ENCODE measurements at places on chromosomes 7 and 10.

- no peak for DNase-seq
Measured at GRCh38 chr10:97888134-97888533, 38.5 kb downstream of the GOLGA7B start.

DNA sequence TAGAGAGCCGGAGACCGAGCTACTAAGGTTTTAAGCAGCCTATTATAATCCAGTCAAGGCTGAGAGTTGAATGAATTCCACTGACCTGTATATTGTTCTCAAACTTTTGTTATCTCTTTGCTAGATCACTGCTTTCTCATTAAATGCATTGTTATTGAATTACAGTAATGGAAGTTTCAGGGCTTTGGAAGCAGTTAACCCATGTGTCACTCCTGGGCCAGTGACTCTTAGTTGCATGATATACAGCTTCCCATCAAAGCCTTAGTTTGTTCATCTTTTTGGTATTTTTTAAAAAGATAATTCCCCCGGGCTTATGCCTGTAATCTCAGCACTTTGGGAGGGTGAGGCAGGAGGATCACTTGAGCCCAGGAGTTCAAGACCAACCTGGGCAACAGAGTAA is 55.4 kb upstream of the KIAA1217 start:
- no peak for DNase-seq

DNA sequence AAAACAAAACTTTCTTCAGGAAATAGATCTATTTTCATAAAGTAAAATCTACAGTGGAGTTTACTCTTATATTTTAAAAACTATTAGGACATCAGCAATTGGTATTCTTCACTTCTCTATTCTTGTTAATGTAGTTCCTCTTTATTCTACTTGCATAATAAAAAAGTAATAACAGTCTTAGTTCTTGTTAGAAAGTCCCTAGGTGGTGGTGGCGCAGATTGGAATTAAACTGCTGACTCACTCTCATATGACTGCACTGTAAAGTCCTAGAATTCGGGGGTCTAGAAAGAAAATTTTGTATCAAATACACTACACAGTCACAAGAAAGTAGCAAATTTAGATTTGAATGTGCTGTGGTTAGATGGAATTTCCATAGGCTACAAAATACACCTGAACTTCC is 44.6 kb upstream of the TES start:
- DNase-seq: no peak

DNA sequence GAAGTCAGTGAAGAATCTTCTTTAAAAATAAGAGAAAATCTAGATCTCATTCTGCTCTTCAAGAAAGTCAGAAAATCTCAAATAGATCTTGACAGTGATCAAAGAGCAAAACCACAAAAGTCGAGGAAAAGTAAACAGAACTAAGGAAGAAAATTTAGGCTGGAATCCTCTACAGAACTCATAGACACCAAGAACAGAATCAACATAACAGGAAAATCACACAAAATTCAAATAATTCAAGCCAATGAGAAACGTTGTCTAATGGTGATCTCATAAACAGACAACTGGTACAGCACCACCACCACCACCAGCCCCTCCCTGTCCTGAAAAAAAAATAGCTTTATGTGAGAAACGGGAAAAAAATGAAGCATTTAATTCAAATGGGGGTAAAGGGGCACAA is 6.9 kb downstream of the ITGB1 start:
- no peak for DNase-seq

DNA sequence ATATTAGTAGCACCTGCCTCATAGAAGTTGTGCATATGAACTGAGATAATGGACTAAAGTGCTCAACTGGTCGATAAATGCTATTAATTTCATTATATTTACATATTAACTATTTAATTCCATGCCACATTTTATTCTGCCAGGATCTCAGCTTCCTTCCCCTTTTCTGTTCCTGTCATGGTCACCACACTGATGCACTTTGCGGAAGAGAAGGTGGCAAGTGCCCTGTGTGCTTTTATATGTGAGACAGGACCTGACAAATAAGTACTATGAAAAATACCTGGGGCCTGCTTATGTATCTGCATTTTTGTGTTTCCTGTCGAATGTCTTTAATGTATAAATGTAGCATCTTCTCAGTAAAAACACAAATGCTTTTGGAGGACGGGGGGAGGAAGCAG is 12.2 kb downstream of the ATP6V0E2 start:
- peak; percentile 30 for DNase-seq

DNA sequence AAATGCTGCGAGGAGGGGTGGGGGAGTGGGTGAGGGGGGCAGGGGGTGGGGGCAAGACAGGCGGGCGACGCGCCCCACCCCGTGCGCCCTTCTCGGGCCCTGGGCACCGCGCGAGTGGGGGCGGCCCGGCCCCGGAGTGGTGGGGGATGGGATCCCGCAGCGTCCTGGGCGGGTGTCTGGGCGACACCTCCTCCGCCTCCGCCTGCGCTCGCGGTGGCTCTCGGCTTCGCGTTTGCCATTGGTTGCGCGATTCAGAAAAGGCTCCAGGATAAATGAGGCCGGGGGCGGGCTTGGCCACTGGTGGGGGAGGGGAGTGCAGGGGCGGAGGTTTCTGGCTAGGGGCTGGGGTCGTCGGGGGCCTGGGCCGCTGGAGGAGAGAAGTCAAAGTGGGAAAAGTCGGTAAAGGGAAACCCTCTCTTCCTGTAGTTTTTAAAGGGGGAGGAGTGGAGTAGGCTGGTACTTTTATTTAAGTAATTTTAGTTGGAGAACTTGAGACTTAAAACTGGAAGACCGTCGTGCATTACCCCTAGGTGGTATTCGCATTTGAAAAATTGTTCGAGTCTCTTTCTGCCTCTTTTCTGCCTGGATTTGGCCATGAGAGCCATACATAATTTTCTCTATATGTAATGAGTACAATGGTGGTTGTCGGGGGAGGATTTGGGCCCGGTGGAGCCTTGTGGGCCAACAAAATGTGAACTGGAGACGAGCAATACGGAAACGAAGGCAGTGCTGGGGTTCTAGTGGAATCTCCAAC is 992 bp upstream of the IGF2BP3 start:
- peak; percentile 66 for DNase-seq

- DNase-seq: no peak
Measured at GRCh38 chr10:122829454-122829853, 16.2 kb downstream of the CUZD1 start.

DNA sequence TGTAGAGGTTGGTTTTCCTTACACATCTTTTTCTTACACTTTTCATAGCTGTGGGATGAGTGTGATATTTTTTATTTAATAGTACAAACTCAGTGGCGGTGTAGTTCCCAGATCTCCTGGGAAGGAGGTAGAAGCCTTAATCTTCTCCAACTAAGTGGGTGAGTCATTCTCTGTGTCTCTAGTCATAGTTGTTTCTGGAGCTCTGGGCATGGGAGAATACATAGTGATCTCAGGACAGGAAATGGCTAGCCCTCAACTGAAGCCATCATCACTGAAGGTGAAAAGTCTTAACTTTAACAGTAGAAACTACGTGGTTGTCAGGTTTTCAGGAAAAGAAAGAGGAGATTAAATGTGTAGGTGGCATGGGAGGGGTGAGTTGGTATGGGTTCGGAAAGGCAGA is 319.4 kb upstream of the FZD8 start:
- no peak for DNase-seq

DNA sequence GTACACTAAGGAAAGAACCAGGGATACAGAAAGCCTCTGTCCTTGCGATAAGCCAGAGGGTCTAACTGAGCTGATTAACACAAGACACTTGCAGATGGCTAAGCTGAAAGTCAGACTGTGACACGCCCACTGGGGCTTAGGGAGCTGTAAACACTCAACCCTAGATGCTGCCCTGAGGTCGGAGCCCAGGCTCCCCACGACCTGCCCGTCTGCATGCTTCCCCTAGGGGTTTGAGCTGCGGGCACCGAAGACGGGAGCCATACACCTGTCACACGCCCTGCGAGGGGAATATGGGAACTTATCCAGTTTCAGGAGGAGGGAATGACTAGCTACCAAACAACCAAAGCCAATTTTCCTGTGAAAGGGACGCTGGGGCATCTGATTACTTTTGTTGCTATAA is 96.0 kb downstream of the HTR5A start:
- no peak for DNase-seq

GRCh38 chr10:132967540-132967939 is 25.2 kb upstream of the CFAP46 start:
- no peak for DNase-seq

GRCh38 chr10:8594176-8594575 is 539.7 kb downstream of the GATA3 start:
- no peak for DNase-seq

- no peak for DNase-seq
Measured at GRCh38 chr10:52312942-52313255, 1.2 kb upstream of the DKK1 start.

DNA sequence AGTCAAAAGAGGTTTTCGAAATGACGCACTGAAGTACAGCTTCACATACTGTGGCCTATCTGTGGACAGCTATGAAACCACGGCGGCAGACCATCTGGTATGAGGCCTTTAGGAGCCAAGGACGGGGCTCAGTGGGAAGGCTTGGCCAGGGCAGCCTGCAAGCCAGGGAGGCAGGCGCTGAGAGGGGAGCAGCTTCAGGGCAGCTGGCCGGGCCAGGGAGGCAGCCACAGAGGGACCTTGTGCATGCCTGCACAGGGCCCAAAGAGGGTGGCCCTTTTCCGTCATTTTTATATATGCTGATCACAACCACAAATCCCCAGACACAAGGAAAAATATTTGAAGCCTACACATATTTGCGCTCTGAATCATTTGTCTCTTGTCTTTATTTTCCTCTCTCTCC is 13.5 kb downstream of the CALD1 start:
- no peak for DNase-seq

DNA sequence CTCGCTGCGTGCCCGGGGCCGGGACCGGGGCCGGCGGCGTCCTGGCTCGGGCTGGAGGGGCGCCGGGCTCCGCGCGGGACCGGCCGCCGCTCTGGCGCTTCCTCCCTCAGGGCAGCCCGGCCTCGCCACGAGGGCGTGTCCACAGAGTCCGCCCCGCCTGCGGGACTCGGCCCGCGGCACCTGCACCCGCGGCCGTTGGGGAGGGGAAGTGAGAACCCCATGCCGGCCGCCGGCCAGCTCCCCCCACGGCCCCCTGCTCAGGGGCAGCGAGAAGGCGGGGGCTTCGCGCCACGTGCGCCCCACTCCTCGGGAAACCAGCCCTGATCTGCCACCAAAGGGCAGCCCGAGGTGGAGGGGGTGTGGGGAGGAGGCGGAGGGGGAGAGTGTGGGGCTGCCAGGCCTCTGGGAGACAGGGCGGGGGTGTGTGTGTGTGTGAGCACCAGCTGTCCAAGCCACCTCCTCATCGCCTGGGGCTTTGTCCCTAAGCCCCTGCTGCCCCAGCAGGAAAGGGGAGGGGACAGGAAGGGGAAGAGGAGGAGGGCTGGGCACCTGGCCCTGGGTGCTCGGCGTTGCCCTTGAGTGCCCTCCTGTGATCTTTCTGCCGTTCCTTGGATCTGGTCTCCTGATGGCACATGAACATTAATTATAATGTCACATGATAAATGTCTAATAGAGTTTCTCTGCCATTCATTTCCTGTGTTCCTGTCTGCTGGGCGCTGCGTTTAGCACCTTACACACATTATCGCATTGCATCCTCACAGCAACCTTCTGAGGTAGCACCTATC is at the start of gene PIK3AP1:
TSS of gene PIK3AP1 (minus strand) at position 93 of the 785 bp plus-strand sequence. CDS start 120 bp downstream, outside the sequence.
- DNase-seq: peak; percentile 92

DNA sequence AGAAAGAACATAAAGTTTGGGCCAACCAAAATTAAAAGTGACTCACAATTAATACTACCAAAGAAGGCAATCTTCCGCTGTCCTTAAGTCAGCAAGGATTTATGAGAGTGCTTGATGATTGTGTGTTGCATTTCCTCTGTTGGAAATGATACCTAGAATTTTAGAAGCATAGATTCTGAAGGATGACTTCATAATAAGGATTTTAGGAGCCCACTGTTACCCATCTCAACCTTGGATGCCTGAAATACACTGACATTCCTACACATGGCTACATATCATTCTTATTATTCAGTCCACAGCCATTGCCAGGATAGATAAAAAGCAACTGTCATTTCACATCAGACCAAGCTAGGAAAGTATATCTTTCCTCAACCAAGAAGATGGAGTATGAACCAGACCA is 823.8 kb downstream of the LRMDA start:
- no peak for DNase-seq

- no peak for DNase-seq
Measured at GRCh38 chr7:82419200-82419599, 24.4 kb downstream of the CACNA2D1 start.

DNA sequence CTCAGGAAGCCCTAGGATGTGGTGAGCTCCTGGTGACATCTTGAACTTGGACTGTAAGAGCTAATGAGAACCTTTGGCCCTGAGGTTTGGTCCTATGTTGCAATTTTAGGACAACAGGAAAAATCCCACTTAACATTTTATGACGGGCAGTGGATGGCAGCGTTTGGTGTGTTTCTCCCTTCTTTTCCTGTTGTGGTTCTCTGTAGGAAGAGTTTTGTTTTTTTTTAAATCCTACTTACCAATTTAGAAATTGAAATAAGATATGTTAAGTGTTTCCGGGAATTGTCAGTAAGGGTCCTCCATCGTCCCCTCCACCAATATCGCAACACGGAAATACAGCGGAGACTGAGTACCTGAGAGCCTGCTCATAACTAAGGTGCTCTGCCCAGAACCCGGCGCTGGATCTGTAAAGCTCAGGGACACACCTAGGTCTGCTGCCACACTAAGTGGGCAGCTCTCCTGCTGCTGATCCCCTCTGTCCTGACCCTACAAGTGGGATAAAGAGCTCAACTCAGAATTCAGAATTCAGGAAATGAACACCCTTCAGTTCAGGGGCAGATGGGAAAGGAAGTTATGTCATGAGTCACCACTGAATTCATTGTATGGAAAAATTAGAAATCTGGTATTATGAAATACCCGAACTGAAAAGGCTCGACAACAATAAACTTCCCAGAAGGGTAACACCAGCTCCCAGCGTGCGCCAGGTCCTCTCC is 9.1 kb upstream of the PROSER2 start:
- no peak for DNase-seq

- DNase-seq: no peak
Measured at GRCh38 chr10:80468806-80469421, 14.8 kb downstream of the TSPAN14 start.

DNA sequence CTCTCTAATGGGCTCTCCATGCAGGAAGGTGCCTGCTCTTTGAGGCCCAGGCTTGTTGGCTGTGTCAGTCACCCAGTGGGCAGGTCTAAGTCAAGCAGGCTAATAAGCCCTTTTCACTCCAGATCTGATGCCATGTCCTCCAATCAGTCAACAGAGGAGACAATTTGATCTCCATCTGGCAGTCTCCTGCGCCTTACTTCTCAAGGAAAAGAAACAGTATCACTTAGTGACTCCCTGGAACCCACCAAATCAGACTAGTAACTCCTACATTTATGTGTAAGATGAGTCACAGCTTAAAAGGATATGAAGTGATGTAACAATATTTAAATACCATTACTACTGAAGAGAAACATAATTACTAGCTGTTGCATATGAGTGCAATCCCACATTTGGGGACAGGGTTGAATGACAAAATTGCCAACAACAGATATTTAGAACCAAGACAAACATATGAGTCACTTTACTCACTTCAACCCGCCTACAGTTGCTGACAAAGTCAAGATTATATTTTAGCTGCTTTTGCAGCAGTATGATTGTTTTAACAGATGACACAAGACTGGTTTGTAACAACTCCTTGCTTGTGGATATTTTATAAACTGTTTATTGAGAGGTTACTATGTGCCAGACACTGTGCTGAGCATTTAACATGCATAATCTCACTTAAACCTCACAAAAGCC is 72.1 kb downstream of the USP6NL start:
- no peak for DNase-seq

Measured in GF-D8 (cell line).